ELF-1 (cell line): ENCODE measurements at places on chromosomes 7 and 10.

GRCh38 chr7:140915935-140916555, 8.7 kb downstream of the BRAF start:
- DNase-seq = no peak

DNA sequence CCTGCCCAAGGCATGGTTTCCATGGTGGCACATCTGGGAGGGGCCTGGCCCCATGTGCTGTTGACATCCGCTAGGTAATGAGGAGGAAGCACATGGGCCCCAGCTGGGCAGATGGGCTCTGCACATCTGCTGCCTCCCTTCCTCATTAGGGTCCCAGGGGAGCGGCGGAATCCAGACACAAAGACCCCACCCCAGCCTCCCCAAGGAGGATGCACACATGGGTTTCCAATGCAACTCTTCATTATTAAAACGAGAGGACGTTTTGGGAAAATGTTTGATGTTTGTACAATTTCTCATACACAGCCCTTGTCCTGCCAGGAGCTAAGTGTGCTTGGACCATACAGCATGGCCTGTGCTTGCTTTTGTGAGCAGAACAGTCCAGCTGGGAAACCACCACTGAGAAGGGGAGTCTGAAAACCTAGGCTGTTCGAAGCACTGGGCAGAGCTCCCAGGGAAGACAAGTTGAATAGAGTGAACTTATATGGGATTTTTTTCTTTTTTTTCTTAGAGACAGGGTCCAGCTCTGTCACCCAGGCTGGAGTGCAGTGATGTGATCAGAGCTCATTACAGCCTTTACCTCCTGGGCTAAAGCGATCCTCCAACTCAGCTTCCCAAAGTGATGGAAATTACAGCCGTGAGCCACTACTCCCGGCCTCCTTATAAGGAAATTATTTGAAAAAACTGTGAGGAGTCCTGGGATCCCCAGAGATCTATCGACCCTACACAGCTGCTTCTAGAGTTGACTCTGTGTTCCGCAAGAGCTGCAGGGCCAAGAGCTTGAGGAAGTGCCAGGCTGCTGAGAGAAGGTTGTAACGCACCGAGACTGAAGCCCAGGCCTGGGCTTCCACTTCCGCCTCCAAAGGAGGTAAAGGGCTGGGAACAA, 23.4 kb downstream of the FAM107B start:
- peak; percentile 19 for DNase-seq

DNA sequence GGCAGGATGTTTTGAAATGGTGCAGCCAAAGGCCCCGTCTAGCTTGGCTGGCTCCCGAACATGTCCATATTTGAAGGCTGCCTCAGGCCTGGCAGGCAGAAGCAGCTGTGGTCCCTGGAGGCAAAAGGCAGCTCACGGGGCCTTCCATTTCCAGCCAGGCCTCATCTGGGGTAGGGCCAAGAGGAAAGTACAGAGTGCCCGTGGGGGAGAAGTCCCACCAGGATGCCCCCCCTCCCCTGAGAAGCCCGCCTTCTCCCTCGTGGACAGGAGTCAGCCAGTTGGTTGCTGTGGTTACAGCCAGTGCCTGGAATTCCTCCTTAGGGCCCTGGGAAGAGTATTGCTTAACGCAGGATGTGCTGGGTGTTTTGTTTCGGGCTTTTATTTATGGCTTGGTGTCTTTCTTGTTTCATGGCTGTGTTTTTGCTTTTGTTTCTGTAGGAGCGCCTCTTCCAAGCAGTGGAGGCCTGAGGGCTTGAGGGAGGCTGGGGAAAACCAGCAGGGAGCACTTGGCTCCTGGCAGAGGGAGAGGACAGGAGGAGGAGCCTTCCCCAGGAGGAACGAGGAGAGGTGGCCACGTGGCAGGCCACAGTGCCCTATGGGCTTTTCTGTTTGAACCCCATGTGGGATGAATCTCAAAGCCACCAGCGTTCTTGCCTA, 45.4 kb downstream of the CHST3 start:
- peak; percentile 96 for DNase-seq

GRCh38 chr7:128867241-128867640, 4.6 kb downstream of the ATP6V1F start:
- no peak for DNase-seq

DNA sequence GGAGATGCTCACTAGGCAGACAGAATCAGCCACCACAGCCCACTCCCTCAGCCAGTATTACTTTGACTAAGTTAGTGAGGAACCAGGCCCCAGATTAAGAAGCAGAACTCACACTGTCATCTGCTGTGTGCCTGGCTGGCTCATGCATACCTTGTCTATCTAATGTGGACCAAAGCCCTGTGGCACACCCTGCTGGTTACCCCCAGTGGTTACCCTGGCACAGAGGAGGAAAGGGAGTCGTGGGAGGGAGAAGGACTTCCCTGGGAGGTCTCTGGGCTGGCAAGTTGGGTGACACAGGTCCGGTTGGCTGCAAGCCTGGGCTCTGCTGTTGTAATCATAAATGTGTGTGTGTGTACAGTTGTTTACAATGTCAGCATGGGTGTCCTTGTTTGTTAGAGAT, 7.5 kb upstream of the SH2D4B start:
- no peak for DNase-seq

DNA sequence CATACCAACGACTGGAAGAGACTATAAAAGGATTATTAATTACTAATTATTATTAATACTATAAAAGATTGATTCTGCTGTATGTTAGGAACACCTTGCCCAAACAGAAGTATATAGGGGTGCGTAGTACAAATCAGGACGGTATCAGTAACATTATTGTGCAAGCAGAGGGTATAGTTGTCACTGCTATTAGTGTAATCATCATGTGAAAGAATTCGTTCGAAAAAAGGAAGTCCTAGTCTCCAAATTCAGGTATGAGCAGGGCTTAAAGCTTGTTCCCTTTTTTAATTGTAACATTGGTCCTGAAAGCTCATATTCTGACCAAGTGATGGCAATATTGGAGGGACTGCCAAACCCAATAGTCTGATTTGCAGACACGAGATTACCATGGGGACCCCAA, 81.8 kb downstream of the THSD7A start:
- no peak for DNase-seq

- no peak for DNase-seq
These were observed 264.3 kb upstream of the RNF32 start for GRCh38 chr7:156376317-156376716.

DNA sequence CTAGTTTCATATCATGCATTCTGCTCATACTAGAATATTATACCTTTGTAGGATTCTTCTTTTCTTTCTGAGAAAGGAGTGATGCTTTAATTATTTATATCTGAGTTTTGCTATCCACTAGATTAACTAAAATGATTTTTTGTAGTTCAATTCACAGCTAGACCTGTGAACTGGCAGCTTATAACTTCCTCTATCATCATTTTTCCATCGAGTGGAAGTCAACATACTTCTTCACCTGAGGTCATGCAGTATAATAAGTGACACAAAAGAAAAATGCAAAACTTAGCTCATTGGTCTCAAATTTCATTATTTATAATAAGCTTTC, 8.0 kb downstream of the LRRN3 start:
- DNase-seq = no peak
